NCI-H1417 treated with DMSO at 0.1 percent for 48 hours (cell line): ENCODE measurements at places on chromosomes 3 and 15.

- no peak for DNase-seq
These were observed 32.4 kb downstream of the EHD4 start for GRCh38 chr15:41939986-41940385.

- no peak for DNase-seq
These were observed 58.3 kb downstream of the CACNA1D start for GRCh38 chr3:53552730-53553129.

DNA sequence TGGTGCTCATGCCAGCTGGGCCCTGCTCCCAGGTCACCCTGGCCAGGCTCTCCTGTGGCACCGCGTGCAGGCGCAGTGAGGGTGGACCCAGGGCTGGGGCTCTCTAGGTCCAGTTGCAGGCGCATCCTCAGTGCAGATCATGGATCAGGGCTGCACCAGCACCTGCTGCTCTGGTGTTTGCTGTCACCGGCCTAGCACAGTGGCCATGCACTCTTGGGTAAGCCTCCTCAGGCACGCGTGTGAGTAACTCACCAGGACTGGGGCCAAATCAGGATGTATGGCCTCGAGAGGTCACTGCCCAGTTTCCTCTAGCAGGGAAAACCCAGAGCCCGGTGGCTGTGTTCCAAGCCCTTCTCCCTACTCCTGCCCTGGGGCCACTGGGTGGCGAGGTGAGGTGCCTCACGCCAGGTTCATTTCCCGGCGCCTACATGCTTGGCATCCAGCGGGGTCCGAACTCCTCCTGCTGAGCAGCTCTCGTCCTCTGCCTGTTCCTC, 45.5 kb upstream of the SLC41A3 start:
- DNase-seq: no peak

DNA sequence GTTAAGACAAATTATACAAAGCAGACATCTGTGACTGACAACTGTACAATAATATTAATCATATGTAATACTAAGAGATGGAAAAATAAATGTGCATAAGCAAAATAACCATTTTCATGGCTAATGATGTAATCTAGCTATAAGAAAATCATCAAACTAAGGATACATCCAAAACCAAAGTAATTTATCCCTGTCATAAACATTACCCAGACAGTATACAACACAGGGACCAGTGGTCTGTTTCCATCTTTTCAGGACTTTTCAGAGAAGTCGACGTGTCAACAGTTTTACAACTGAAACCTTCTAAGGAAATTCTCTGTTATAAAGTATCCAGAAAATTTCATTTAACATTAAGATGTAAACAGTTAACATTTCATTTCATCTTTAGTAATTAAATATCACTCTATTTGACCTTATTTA, 11.0 kb downstream of the THBS1 start:
- DNase-seq: no peak

DNA sequence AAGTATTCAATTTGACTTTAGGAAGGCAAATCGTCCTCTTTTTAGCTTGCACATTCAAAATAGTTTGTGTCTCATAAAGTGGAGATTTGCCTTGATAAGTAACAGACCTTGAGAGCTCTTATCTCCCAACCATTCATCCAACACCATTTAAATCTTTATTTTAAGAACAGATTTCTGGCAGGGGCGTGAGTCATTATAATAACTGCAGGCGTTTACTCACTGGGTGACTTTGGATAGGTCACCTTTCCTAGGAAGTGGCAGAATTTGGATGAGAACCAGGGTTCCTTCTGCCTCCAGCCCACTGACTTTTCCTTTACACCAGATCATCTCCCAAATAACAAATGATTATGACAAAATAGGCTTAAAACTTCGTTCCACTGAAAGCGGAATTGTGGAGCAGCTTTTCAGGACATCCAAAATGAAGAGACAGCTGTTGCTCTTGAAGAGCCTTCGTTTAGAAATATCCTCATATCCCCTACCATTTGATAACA, 5.0 kb downstream of the LMCD1 start:
- DNase-seq: no peak

DNA sequence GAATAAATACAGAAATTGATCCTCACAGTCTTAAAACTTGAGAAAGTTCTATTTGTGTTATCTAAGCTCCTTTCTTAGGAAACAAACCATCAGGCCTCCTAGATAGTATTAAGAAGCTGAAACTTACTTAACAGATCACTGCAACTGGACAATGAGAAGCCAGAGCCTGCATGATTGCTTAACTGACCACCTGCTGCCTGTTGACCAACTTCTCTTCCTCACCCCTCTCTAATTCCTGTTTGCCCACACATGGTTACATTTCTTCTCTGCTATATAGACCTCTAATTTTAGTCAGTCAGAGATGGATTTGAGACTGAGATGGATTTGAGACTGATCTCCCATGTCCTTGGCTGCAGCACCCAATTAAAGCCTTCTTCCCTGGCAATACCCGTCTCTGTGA, 13.5 kb downstream of the CCPG1 start:
- no peak for DNase-seq

DNA sequence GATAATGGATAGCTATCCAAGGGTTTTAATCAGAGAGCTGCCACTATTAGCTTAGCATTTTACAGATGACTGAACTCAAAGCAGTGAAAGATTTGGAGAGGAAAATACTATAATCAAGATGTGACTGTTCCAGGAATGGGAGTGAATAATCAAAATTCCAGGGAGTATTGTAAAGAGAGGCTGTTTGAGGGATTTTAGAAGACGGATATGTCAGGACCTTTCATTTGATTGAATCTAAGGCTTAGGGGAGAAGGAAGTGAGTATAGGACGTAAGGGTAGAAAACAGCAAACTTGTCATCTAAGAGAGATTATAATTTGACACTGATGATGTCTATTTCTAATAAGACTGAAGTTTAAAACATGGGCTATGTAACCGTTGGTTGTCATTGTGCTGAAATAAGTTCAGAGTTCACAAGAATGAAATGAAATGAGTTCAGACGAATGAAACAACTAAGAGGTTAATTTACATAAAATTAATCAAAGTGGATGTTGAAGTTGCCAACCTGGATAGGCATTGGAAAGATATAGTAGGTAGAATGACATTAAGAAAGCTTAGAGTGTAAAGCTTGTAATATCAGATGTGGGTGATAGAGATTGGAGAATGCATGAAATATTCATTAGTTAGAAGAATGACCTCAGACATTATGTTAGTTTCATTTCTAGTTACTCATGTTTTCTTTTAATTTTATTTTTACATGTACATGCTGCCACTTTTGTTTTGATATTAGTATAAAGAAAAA, 842.8 kb downstream of the SI start:
- DNase-seq: no peak

DNA sequence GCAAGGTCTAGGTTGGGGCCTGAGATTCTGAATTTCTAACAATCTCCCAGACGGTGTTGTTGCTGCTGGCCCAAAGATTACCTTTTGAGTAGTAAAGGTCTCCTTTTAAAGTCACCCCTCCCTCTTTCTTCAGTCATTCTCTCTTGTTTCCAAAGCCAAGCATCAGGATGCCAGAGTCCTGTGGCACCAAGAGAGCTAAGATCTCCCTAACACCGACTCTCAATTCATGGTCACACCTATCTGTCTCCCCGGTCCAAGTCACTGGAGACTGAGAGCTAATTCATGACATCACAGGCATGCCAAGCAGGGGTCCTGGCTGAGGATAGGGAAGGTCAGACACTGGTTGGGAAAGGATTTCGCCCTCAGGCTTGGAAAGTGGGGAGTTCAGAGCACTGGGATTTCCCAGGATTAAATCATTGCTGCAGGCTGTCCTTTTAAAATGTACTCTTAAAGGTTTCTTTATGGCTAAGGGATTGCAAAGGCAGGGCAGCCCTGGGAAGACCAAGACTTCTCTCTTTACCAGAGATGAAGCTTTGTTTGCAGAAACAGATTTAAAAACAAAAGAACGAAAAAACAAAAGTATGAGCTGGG, 7.3 kb downstream of the SHOX2 start:
- DNase-seq: no peak

- no peak for DNase-seq
These were observed 31.8 kb downstream of the GPR176 start for GRCh38 chr15:39888243-39888642.

DNA sequence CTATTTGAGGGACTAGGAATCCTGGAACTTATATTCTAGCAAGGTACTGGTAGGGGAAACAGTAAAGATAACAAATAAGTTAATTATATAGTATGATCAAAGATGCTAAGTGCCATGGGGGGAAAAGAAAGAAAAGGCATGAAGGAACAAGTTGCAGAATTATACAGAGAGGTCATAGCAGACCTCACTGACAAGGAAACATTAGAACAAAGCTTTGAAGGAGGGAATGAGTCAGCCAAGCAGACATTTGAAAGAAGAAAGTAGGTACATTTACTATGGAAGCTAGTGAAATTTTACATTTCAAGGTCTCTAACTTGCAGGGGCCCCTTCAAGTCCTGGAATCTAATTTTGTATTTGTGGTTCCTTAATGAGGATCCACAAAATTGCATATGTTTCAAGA, 57.2 kb upstream of the TIPARP start:
- DNase-seq: no peak

DNA sequence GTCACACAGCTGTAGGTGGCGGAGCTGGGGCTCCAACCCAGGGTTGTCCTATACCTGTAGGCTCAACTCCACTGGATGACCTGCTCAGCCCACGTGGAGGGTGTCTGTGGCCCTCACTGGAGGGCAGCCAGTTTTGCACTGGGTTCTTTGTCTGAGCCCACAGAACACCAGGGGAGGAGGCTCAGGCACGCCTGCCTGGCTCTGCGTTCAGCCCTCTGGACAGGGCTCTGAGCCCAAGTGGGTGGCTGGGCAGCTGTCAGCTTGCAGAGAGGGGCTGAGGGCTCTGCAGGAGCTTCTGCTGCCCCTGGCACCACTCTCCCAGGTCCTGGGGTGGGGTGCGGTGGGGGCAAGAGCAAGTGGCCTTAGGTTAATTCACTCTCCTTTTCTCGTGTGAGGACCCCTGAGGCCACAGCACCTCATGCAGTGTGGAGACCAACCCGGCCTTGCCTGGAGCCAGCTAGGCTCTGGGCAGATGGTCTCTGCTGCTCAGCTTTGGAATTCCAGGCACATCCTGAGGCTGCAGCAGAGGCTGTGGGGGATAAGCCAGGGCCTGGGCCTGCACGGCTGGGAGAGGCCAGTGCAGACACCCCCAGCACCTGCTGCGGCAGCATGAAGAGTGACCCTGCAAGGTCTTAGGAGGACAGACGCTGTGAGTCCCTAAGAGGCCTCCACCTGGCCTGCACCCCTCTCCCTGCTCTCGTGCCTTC, 23.5 kb downstream of the DUSP7 start:
- no peak for DNase-seq

DNA sequence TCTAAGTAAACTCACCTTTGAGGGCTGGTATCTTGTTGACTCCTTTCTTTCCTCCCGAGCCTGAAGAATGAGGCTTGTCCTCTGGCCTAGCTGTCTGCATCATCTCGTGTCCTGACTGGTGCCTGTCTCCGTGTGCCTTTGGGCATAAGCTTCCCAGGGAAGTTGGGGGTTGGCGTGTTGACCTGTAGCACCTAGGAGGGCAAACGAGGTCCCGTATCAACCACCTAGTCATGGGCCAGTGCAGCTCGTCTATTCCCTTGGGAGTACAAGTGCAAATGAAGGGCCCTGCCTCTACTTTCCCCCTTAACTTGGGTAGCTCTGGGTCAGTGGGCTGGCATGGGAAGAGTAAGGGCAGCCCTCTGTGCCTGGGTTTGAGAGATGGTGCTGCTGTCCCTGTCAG, 8.7 kb downstream of the TEX264 start:
- DNase-seq: no peak
